T-cell (primary cell): ENCODE measurements at places on chromosomes 7 and 10.

- DNase-seq: no peak
These were observed 349.7 kb downstream of the MDFIC start for GRCh38 chr7:115271332-115272235.

- DNase-seq: no peak
These were observed 33.5 kb downstream of the WDR86 start for GRCh38 chr7:151376218-151376902.

DNA sequence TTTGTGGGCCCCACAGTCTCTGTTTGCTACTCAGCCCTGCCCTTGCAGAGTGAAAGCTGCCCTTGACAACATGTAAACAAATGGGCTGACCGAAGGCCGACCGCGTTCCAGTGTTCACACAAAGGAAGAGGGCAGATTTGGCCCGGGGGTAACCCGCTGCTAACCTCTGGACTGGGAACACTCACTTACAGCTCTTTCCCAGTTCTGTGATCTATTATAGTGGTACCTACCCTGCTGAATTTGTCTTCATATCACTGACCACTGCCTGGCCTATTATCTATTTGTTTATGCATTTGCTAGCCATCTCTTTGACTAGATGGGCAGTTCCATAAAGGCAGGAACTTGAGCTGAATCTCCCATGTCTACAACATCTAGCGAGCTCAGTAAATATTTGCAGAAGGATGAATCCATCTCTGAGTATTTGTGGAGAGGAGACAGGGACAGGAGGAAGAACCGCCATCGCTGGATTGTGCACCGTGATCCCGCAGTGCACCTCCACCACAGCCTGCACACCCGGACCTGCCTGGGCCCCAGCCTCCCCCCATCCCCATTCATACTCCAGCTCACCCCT is 15.2 kb downstream of the SLC29A3 start:
- no peak for DNase-seq

DNA sequence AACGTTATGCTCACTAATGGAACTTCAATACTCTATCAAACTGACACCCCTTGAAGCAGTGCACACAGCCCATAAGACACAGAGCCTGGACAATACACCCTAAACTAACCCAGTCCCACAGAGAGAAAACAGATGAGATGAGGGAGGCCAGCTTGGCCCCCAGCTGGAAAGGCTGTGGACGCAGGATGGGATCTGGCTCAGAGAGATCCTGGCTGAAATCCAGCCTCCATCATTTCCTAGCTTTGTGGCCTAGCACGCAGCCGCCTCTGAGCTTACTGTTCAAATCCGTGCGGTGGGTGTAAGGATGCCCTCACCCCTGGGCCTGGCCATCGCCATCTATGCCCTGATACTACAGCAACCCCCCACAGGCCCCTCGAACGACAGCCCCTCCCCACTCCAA is 32.7 kb downstream of the SNX8 start:
- DNase-seq: no peak

DNA sequence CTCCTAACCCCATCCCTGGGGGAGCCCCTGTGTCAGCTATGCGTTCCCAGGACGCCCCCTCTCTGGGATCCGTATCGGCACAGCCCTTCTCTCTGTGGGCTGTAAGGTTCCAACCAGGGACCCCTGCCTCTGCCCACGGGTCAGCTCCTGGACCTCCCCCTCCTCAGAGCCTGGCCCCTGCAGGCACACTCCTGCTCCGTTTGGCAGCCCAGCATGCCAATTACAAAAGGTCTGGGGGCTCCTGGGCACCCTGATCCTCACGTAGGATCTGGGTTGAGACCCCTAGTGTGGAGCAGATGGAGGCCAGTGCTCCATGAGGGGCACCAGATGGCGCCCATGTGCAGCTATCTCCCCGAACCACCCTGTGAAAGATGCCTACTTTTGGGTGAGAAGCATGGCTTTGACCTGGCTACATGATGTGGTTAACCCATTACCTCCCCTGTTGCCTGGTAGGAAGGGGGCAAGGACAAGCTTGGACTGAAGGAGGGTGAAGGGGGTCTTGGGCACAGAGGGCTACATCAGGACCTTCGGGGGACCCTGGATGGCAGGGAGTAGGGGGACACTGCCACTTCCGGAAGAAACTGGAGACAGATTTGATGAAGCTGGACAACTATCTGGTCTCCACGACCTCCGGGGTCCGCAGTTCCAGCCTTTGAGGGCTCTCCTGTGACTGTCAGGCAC is 9.0 kb downstream of the TACR2 start:
- peak; percentile 31 for DNase-seq

- no peak for DNase-seq
These were observed 21.8 kb downstream of the BBIP1 start for GRCh38 chr10:110897184-110897583.

DNA sequence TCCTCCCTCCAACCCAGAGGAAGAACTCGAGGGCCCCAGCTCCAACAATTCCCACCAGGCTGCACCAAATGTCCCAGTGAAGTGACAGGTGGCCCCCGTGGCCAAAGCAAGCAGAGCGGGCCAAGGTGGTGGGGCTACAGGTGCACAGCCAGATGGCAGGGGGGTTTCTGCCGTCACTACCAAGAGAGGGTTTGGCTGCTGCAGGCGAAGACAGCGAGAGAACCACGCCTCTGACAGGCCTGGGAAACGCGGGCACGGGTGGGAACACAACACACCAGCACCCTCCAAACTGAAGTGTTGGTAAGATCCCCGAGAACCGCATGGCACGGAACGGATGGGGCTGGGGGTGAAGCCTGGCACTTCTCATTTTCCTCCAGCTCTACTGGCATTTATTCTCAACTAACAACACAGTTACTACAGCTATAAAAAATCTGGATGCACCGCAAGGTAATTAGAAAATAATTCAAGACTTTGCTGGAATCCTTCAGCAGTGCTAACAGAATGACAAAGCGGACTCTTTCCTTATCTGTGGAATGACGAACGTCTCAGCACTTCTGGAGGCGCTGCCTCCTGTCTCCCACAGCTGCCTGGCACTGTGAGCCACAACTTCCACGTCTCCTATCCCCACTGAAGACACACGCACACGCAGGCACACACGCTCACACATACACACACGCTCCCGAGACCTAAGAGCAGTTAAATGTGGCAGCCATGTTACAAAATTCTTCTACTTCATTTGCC is 167.9 kb downstream of the TCERG1L start:
- no peak for DNase-seq

DNA sequence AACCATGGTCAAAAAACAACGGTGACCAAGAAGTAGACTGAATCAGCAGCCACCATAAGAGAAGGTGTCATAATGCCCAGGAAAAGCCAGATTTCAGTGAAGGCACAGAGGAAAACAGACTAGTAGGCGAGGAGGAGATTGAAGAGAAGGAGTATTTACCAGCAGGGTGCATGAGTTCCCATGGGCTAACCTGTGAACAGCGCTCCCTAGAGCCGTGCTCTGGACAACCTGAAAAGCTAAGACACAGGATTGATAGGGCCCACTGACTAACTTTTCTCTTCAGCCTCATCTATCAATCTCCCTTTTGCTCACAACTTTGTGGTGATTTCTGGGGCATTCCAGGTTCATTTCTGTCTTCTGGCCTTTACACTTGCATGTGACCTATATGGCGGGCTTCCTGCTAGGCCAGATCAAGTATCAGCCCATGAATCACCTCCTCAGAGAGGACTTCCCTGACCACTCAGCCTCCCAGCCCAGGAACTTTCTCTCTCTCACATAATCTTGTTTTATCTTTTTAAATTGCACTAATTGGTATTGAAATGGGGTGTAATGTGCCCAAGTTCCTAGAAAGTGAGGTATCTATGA is 12.8 kb downstream of the ANKRD22 start:
- DNase-seq: no peak

DNA sequence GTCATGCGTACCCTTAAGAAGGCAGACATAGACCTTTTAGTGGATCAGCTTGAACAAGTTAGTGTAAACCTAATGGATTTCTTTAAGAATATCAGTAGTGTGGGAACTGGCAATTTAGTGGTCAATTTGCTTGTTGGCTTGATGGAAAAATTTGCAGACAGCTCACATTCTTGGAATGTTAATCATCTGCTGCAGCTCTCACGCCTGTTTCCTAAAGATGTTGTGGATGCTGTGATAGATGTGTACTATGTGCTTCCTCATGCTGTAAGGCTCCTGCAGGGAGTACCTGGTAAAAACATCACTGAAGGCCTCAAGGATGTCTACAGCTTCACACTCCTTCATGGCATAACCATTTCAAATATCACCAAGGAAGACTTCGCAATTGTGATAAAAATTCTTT is 103.4 kb downstream of the ABCA13 start:
- DNase-seq: no peak

DNA sequence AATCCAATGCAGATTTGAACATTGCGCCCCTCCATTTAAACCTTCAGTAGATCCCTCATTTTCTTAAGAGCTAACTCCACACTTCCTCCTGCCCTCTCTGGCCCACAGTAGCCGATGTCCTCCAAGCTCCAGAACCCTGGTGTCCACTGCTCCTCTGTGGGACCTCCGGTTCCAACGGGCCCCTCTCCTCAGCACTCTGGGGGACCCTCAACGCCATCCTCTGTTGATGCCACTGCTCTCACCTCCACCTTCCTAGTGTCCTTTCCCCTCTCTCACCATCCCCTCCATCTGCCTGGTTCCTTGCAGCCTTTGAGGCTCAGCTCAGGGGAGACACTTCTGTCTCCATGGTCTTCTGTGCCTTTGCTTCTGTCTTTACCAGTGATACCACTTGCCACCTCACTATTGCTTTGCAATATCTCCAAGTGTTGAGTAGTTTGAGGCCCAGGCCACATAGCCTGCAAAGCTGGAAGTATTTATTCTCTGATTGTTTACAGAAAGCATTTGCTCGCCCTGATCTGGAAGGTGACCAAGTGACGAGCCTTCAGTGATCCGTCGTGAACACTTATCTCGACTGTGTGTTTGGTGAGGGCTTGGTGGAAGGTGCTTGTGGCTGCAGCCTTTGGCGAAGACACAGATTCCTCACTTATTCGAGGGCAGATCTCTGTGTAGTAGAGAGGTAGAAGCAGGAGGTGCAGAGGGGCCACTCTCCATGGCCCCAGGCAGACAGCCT is 104.8 kb upstream of the SHH start:
- no peak for DNase-seq

GRCh38 chr7:124449896-124450295 is 315.7 kb downstream of the GPR37 start:
- DNase-seq: no peak

- DNase-seq: no peak
These were observed 142.8 kb downstream of the LSM5 start for GRCh38 chr7:32347244-32347828.
